ENCODE measurements at places on chromosomes 2 and 18.

- no peak for DNase-seq
These were observed 1919.9 kb upstream of the LRRTM1 start for GRCh38 chr2:82224301-82224940.

GRCh38 chr2:154425994-154426393, 272.5 kb upstream of the KCNJ3 start:
- DNase-seq: no peak

DNA sequence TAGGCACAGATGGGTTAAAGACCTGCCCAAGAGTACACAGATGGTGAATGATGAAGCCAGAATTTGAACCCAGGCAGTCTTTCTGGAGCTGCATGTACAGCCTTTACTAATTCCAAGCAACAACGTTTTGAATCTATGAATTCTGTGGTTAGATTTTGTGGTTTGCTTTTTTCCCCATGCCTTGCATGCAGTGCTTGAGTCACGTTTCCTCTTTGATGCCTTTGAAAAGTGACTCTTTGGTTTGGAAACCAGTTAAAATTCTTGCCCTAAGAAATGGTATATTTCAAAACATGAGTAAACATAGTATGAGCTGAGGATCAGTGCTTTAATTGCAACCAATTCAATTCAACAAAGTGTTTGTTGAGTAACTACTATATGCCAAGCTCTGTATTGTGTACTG, 48.2 kb upstream of the PPM1B start:
- no peak for DNase-seq

- DNase-seq: no peak
These were observed 807.4 kb upstream of the CRIM1 start for GRCh38 chr2:35548171-35548570.
